ENCODE measurements at places on chromosomes 2 and 18.
A peak's percentile ranks its signal among the peaks of the same experiment; 100 is the strongest.

- no peak for DNase-seq
These were observed 6.4 kb downstream of the CDC42EP3 start for GRCh38 chr2:37665043-37665442.

DNA sequence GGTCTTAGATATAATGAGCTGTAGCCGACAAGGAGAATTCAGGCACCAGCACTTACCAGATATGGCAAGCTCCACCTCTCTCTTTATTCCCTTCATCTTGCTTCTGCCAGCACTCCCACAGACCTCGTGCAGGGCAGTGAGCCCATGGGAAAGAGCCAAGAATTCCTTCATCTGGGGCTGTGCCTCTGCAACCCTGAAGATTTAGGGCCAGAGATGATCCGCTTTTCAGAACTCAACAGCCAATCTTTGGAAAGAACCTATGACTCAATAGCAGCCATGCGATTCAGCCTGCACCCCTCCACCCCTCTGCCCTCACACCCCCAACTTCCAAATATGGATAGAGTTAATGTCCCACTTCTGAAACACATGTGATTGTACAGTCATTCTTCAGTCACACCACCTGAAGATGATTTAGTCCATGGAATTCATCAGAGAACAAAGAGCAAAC, 533.7 kb upstream of the TNP1 start:
- no peak for DNase-seq

GRCh38 chr2:66423391-66424124, 11.4 kb upstream of the MEIS1 start:
- no peak for DNase-seq

DNA sequence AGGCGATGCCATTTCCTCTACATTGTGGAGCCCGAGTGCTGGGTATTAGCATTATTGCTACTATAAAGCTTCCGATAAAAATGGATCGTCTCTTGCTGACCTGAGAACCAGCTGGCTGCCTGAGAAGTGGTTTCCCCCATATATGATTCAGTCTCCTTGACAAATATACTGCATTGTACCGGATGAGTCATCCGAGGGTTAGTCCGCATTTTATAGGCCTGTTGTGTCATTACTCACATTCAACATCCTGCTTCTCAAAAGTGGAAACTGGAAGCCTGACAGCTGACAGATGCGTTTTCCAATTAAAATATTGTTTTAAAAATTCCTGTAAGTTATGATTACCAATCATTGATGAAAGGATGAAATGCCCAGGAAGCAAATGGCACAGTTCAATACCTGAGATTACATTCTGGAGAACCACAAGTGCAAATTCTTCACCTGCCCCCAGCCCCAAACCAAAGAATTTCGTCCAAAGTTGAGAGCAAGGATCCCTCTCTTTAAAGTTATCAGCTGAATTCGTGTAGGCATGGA, 65.7 kb downstream of the SPRED2 start:
- peak; percentile 26 for DNase-seq

GRCh38 chr2:208015475-208015874, 9.9 kb downstream of the PLEKHM3 start:
- no peak for DNase-seq

GRCh38 chr2:12720278-12720620, 3.5 kb downstream of the TRIB2 start:
- DNase-seq: no peak
